Esophagus muscularis mucosa (tissue), 4 donors: ENCODE measurements at places on chromosomes 11 and 22. TPM values are rescaled to one million over a fixed set of nuclear protein-coding genes. Genes with fewer than 3 reads are reported as not detected.

DNA sequence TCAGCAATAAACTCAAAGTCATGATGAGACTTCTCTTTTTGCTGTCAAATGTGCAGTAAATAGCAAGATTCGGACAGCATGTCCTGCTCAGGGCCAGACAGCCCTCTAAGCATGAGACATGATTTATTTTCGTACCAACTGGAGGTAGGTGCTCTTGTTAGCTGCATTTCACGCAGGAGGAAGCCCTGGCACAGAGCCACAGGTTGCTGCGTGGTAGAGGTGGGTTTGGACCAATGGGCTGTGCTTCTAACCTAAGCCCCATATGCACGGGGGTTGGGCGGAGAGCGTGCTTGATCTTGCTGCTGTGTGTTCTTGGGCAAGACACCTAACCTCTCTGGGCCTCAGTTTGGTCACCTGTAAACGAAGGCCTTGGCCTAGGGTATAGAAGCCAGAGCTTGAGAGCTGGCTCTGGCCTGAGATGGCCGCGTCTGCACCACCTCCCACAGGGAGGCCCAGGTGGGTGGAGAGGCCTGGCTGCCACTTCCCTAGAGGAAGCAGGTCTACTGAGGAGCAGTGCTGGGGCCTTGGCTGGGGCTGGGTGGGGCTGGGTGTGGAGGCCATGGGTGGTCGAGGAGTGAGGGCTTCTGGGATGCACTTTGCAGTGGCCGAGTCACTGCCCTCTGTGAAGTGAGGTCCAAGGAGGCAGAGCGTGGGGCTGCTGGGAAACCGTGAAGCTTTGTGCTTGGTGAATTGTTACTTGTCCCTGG is 38.5 kb upstream of the GRAMD4 start:
- peaks cover 61% of the 10 kb centered on the region for H3K4me1 ChIP-seq
- H3K27ac ChIP-seq, result no peak overlapping the region
- no peaks in the 10 kb centered on the region for H3K36me3 ChIP-seq
- H3K4me3 ChIP-seq, result no peak overlapping the region
- DNase-seq, result no peak
- no peaks in the 10 kb centered on the region for H3K27me3 ChIP-seq

DNA sequence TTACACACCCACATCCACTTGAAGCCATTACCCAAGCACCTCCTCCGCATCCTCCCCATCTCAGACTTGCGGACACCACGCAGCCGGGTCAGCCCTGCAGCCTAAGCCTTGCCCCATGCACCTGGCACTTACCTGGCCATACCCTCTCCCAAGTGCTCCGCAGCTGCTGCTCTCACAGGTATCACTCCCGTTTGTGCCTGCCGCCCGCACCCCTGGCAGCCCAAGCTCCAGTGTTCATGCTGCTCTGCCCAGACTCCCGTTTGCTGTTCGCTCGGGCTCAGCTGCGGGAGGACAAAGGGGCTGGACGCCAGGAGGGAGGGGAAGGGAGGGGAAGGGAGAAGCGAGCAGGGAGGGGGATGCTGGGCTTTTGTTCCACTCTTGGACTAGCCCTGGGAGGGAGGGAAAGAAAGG is at the start of gene KLHL35:
Gene KLHL35 (minus strand): TSS at position 293 of the 411 bp plus-strand sequence. CDS start 2,574 bp downstream, outside the sequence.
- peaks cover 55% of the 10 kb centered on the region for H3K27me3 ChIP-seq
- H3K4me1 ChIP-seq, result peaks cover 24% of the 10 kb centered on the region
- no peak within 1 kb of the TSS for H3K27ac ChIP-seq
- no peak for DNase-seq
- no peak within 1 kb of the TSS for H3K4me3 ChIP-seq
- H3K36me3 ChIP-seq, result no peaks in the 10 kb centered on the region

DNA sequence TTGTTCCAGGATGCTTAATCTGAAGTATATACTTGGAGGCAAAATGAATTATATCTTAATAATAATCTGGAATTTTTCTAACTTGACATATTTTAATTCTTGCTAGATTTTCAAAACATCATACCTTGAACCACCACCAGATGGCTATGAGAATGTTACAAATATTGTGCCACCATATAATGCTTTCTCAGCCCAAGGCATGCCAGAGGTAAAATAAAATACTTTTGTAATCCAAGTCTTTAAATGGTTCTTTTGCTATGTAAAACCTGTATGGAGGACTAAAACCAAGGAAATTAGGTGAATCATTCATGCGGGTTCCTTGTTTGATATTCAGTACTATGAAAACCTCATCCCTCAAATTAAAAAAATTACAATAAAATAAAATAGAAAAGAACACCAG is 14.4 kb downstream of the NAALAD2 start:
- H3K27me3 ChIP-seq, result no peaks in the 10 kb centered on the region
- no peak for DNase-seq
- H3K4me1 ChIP-seq, result no peaks in the 10 kb centered on the region
- no peaks in the 10 kb centered on the region for H3K36me3 ChIP-seq
- no peak overlapping the region for H3K4me3 ChIP-seq

GRCh38 chr11:78914503-78914902 is 339.8 kb upstream of the NARS2 start:
- no peak overlapping the region for H3K27ac ChIP-seq
- no peaks in the 10 kb centered on the region for H3K27me3 ChIP-seq
- H3K4me3 ChIP-seq, result no peak overlapping the region
- no peaks in the 10 kb centered on the region for H3K36me3 ChIP-seq
- no peak for DNase-seq

Gene HNRNPUL2
- 31.4 TPM for total RNA-seq

- H3K27ac ChIP-seq, result peak overlapping the region; percentile 99
- DNase-seq, result no peak
- peaks cover 46% of the 10 kb centered on the region for H3K36me3 ChIP-seq
These were observed 1.8 kb downstream of the MTA2 start for GRCh38 chr11:62599901-62600300.

DNA sequence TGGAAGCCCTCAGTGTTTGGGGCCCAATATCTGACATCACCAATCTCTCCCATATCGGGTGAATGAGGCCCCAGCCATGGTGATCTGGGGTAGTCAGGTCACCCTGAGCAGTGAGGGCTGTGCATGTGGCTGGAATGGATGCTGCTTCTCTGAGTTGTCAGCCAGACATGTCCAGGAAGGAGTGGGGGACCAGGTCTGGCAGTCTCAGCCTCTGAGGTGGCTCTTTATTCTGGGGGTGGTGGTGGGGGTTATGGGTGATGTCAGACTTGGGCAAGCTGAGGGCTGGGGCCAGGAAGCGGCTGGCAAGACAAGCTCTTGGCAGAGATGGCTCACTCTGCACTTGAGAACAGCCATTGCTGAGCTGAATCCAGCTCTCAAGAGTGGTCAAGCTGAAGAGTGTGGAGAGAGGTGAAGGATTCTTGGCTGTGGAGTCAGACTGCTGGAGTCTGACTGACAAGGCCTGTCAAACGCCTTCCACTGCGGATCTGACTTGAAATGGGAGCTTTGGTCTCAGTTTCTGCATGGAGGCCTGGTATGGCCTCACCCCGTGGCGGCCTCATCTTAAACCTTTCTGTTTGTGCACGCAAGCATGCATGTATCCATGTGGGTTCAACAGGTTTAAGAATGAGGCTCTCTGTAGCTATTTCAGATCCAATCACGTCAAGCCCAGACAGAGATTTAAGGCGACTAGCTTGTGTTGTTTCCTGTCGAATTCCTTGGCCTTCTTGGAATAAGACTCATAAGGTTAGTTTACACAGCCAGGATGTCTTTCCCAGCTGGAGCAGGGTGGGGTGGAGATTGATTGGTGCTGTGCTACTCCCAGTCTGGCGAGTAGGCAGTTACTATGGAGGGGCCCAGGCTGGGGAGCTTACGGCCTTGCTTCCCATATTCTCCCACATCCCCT is 83.9 kb upstream of the TIMP3 start:
- H3K27ac ChIP-seq, result peak overlapping the region; percentile 52
- no peaks in the 10 kb centered on the region for H3K27me3 ChIP-seq
- no peak overlapping the region for H3K4me3 ChIP-seq

Gene VPREB1
- total RNA-seq, result not detected

Gene C11orf87
- not detected for total RNA-seq

Gene OR8D4
- total RNA-seq, result not detected

Gene GAL
- not detected for total RNA-seq

- H3K27me3 ChIP-seq, result no peaks in the 10 kb centered on the region
- no peaks in the 10 kb centered on the region for H3K36me3 ChIP-seq
- H3K27ac ChIP-seq, result peak overlapping the region; percentile 72
- no peak overlapping the region for H3K4me3 ChIP-seq
- peaks cover 45% of the 10 kb centered on the region for H3K4me1 ChIP-seq
These were observed 7.6 kb upstream of the CDC42EP1 start for GRCh38 chr22:37552524-37553163.

Gene CXCR5
- not detected for total RNA-seq

Gene P4HA3
- 0.99 TPM for total RNA-seq

GRCh38 chr22:26568207-26568706 is 21.7 kb downstream of the TPST2 start:
- DNase-seq, result no peak
- H3K27me3 ChIP-seq, result no peaks in the 10 kb centered on the region
- H3K27ac ChIP-seq, result no peak overlapping the region
- H3K4me1 ChIP-seq, result no peaks in the 10 kb centered on the region

- no peaks in the 10 kb centered on the region for H3K27me3 ChIP-seq
- no peak for DNase-seq
These were observed 3.3 kb downstream of the SERPINH1 start for GRCh38 chr11:75565221-75565814.

Gene FAR1
- total RNA-seq, result 29.3 TPM

DNA sequence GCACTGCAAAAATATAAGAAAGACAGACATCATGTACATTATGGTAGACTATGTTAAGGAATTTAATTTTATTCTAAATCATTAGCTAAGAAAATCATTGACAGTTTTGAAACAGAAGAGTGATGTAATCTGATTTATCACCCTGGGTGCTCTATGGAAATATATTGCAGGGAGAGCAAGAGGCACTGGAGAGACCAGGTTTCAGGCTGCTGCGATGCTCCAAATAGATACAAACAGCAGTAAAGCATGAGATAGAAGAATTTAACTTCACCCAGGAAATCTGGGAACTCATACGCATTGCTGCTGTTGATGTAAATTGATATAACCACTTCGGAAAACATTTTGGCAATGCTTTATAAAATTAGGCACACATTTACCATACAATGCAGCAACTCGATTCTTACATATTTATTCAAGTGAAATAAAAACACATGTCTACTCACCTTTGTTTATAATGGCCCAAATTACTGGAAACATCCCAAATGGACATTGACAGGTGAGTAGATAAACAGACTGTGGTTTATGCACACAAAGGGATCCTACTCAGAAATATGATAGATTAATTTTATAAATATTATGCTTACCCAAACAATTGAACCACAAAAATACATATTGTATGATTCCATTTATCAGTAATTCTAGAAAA is 535.1 kb upstream of the CHORDC1 start:
- no peaks in the 10 kb centered on the region for H3K36me3 ChIP-seq
- no peaks in the 10 kb centered on the region for H3K27me3 ChIP-seq
- no peak overlapping the region for H3K27ac ChIP-seq

DNA sequence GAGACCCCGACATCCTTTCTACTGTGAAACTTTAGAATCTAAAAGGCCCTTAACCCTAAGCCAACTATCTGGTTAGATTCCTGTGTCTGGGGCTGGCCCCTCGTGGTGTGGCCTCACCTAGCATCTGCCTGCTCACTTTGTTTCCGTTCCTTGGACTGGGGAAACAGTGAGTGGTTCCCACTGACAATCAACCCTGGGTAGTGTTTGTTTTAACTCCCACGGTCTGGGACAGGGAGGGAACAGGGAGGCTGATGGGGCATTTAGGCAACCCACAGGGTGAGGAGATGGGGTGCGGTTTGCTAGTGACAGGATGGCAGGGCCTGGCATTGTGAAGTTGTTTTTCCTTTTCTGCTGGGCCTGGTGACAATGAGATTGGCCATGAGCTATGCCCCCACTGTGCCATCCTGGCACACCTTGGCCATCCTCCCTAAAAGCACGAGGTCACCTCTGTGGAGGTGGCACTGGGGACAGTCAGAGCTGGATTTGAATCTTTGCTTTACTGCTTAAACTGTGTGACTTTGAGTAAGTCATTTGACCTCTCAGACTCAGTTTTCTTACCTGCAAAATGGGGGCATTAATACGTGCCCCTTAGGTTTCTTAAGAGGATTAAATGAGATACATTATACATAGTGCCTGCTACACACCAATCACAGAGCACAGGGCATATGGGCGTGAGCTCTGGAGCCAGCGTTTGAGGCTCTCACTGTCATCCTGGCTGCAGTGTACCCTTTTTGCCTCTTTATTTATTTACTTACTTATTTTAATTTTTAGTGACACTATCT is 31.4 kb downstream of the CHRDL2 start:
- no peak overlapping the region for H3K27ac ChIP-seq
- peaks cover 35% of the 10 kb centered on the region for H3K4me1 ChIP-seq
- no peak for DNase-seq
- no peaks in the 10 kb centered on the region for H3K27me3 ChIP-seq
